ENCODE measurements at places on chromosomes 6 and 20.

- no peak for DNase-seq
Observed at GRCh38 chr6:69784595-69785377, 12.0 kb downstream of the LMBRD1 start.

DNA sequence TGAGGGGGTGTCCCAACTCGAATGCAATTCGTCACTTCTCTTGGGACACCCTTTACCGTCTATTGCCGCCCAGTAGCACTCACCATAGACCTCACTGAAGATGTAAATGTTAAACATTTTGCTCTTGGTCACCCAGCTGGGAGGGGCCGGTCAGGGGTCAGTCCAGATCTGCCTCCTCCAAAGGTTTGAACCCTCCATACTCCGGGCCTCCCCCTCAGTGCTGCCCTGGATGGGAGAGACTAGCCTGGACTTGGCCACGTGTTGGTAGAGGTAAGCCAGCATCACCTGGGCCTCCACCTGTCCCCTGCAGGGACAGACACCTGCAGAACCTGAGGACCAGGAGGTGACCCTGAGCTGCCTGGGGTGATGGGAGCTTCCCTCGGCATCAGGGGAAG is 5.0 kb upstream of the MYT1 start:
- no peak for DNase-seq

DNA sequence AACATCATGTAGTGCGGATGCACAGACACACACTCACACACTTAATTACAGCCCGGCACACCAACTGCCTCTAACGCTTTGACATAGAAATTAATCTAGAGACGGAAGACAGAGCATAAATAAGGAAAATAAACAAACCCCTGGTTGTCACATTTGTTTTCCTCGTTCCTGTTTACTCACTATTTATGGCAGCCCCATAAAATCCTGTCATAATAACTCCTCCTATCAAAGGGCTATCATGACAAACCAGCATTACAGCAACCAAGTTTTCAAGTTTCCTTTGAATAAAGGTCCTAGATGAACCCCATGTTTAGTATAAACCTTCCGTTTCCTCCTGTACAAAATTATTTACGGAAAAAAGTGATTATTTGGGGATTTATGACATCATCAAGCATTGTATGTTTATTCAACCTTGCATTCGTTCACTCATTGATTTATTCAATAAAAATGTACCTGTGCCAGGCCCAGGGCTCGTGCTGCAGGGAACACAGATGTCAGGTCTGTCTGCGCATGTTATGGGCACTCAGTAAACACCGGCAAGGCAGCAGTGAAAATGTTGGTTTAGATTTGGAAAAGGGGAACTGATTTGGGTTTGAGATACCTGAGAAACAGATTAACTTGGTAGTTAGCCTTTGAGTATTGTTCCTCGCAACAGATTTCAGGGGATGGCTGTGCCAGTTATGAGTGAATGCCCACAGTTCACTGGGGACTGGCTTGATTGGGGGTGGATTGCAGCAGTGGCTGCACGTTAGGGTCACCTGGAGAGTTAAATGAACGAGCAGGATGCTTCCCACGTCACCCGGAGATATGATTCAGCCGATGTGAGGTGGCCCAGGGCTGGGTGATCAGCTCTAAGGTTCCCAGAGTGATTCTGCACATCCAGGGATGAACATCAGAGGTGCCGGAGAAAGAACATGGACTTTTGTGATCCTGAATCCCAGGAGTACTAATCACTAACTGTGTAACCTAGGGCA is 295.3 kb upstream of the FOXQ1 start:
- no peak for DNase-seq

GRCh38 chr6:143337201-143337949 is 113.1 kb downstream of the ADAT2 start:
- no peak for DNase-seq

DNA sequence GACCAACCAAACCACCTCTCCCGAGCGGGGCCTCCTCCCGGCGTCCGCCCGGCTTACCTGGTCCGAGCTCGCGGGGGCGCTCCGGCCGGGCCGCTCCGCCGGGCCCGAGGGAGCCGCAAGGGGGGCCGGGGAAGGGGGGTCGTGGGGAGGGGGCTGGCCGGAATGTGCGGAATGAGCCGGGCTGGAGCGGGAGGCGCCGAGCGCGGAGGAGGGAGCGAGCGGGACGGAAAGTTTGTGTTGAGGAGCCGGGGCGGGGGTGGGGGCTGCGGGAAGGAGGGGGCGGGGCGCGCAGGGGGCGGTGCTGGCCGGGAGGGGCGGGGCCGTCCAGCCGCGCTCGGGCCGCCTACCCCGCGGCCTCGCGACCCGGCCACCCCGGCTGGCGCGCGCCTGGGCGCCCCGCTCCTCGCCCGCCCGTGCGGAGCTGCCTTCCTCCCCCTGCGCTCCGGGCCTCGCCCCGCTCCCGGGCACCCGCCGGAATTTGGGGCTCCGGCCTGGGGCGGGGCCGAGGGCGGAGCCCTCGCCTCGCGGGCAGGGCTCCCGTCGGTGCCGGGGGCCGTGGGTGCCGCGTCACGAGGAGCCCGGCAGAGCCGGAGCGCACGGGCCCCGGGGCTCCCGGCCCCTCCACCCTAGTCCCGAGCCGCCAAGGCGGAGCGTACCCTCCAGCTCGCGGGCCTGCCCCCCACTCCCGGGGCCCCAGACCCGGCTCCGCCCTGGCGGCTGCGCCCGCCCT is at the start of gene TEAD3:
TSS of gene TEAD3 (minus strand) at position 239 of the 730 bp plus-strand sequence.
- DNase-seq = no peak

DNA sequence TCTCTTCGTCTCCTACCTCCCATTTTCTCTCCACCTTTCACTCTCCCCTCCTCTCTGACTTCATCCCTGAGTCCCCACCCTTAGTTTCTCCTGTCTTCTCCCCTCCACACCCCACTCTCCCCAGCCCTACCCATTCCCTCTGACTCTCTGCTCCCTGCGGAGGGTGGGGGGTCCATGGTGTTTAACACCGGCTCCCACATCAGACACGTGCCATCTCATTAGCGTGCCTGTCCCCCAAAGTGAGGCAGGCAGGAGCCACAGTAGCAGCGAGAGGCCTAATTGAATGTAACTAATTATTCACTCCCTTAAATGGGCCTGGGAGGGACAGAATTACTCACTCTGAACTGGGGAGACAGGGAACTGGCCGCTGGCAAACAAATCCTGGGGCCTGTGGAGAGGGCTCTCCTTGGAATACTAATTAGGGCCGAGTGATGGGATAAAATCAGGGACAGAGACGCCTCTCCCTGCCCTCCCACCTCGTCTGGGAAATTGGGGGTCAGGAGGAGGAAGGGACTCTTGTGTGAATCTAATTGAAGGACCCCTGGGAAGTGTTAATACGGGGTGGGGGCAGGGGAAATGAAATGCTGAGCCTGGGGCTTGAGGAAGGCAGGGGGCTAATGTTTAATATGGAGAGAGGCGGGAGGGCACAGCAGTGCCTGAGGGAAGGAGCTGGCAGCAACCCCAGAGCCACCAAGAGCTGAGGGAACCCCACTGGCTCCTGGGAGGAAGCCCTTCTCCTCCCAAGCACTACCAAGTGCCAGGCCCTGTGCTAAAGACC is 17.9 kb downstream of the CD40 start:
- no peak for DNase-seq

- DNase-seq = no peak
Observed at GRCh38 chr6:27839626-27840475, 72.3 kb downstream of the OR2B2 start.

GRCh38 chr20:19098806-19099578 is 113.5 kb upstream of the SLC24A3 start:
- no peak for DNase-seq

DNA sequence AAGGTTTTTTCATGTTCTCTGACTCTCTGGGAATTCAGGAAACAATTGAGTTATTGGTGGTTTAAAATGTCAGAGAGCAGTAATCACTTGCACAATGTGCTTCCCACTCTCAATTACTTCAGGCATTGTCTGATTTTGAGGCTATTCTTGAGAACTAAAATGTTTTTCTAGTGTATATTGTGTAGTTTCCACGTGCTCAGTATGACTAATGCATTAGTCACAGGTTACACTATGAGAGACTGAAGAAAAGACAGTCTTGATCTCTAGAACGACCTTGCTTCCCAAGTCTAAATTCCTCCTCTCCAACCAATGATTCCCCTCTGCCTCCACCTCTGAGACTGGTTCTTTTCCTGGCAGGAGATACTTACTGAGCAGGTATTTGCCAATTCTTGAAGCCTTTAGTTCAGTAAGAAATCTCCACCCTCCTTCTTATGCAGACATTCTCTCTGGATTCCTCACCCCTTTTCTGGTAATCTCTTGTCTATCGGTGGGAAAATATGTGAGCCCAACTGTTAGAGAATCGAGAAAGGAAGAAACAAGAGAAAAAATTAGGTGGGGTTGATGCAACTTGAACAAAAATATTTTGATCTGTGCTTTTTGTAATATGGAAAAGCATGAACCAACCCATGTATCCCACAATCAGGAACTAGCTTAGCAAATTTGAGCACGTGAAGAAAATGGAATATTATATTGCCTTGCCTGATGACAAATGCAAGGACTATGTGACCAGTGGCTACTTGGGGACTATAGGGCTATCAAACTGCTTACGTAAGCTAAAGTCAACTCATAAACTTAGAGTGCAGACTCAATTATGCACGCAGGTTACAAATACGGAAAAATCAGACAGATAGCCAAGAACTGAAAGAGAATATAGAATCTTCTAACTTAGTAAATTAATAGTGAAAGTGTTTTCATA is 61.1 kb upstream of the SLC22A16 start:
- no peak for DNase-seq

GRCh38 chr20:11917663-11918062 is at the start of gene BTBD3:
Gene BTBD3 (plus strand): TSS chr20:11917893. CDS start chr20:11918276, 383 bp downstream.
- DNase-seq = peak; percentile 26

DNA sequence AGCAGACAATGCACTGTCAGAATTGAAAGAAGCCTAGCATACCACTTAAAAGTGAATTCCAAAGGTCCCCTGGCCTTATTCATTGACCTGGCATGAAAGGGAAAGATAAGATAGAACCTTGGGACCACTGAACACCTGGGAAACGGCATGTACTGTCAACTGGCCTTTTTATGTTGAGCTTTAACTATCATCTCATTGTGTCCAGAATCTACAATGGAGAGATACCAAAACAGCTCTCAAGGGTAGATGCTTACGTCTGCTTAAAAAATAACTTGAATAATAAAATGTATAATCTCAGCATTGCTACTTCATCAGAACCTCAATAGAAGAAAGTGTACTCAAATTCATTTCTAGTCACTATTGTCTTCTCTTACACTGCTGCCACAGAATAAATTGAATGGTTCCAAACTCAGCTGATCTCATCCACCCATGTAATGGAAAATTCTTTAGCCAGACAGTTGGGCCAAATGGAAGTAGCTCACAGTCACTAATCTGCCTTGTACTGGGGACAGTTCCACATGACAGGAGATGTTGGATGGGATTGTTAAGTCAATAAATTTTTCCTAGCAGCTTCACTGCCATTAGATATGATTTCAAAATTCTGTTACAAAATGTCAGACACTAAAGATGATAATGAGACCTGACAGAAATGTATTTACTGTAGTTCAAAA is 93.8 kb downstream of the MLIP start:
- DNase-seq = no peak

- no peak for DNase-seq
Observed at GRCh38 chr20:36370991-36371790, 65.1 kb downstream of the DLGAP4 start.

DNA sequence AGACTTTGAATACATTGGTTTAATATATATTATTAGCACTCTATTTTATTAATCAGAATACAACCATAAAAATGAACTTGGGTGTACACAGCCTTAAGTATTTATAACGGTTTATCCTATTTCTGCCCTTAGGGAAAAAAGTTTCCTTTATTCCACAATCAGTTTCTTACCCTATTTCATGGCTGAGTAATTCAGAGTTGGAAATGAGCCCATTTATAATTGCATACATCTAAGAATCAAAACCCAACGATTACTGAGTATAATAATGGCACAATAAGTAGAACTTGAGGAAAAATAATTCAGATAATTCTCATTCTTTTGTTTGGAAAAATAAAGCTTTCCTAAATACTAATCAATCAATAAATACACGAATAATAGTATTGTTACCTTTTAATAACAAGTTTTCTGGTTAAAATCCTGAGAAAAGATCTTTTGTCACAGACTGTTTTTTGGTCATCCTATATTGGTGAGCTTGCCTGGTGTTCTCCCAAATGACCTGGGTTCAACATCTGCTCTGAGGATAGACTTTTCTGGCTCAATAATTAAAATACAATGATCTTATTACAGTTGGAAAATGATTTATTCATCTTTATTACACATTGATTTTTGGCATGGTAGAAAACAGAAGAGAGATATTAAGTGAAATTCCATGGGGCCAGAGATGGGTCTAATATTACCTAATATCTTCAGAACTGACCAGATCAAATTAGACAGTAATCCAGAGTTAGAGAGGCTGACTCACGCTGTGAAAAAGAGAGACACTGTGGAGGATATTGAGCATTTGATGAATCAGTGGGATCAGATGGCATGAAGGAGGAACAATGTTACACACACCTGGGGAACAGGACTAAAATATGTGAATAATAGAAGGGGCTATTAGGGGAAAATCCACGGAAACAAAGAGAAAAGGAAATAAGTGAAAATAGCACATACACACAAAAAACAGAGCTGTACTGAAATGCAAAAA is 162.1 kb upstream of the TBX18 start:
- no peak for DNase-seq

GRCh38 chr20:8646033-8646441 is 422.9 kb upstream of the PLCB4 start:
- no peak for DNase-seq
